ENCODE measurements at places on chromosomes 6 and 20.

DNA sequence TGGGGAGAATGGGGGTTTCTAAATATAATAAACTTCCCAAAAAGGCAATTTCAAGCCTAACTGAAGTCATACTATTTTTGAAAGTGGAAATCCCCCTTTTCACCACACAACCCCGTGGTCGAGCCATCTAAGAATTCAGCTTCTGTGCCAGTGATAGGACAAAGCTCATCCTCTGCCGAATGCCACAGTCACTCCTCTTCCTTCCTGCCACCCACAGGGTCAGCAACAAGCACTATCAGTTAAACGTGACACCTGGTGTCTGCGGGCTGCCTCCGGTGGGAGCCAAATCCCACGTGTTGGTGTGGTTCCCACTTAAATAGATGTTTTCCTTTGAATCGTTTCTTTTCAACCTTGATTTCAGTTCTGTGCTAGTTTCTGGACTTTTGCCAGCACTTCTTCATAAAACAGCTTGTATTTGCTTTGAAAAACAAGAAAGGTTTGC, 60.7 kb downstream of the TNFAIP3 start:
- DNase-seq: peak; percentile 51

DNA sequence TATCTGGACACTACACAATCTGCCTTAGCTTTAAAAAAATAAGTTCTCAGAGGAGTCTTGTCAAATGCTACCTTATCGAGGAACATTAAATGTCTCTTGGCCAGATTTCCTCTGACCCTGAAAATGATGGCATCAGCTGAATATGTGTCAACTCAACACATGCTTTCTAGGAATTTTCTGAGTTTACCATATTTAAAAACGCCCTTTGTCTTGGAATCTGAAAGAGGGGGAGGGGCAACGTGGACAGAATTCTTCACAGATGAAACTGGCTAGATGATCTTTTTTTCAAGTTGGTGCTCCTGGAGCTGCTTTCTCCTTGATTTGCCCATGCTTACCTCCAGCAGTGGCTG, 5.1 kb downstream of the SOX4 start:
- no peak for DNase-seq

- no peak for DNase-seq
These were observed 31.5 kb downstream of the CFAP61 start for GRCh38 chr20:20083807-20084206.

DNA sequence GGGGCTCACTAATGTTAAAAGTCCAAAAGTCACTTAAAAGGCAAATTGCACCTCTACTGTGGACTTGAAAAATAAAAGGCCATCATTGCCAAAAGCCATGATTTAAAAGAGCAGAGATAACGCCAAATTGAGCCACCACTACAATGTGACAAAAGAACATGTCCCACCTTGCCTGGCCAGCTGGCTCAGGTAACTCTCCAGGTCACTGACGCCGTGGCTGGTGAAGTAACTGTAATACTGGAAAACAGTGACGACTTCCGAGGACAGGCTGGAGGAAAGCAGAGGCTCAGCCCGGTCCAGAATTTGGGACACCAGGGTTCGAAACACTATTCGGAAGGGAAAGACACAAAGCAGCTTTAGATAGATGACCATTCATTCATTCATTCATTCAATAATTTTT, 29.3 kb upstream of the ARMH2 start:
- DNase-seq: no peak

DNA sequence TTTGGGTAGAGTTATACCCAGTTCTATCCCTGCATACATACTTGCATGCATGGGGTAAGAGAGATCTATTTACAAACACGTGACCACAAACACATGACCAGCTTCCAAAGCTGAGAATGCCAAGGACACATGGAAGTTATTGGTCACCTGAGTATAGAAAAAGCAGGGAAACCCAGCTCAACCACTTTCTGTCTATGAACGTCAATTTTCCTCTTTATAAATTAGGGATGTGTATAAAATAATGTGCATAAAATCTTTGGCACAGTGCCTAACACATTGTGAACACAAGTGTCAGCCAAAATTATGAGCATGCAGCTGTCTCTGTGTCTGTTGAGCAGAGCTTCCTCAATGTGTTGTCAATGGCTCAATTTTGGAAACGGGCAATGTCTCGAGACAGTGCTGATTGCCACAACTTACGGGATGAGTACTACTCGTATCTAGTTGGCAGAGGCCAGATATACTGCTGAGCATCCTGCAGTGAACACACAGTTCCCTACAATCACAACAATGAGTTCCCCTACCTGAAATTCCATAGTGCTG, 44.9 kb downstream of the TPD52L1 start:
- no peak for DNase-seq

GRCh38 chr20:35005463-35005961, 49.8 kb downstream of the MYH7B start:
- DNase-seq: no peak

DNA sequence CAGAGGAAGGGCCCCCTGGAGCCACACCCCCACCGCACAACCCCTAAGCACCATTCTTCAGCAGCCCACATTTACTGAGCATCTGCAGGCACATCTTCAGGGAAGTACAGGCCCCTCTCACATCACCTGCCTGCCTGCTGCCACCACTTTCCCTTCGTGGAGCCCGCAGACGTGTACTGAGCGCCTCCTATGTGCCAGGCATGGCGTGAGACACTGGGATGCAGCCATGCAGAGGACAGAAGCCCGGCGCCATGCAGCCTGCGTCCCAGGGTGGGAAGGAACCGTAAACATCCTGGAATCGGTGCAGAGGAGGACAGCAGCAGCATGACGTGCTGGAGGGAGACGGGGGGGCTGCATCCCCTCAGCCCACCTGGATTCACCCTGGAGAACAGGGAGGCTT, 78.1 kb downstream of the GRM4 start:
- no peak for DNase-seq

DNA sequence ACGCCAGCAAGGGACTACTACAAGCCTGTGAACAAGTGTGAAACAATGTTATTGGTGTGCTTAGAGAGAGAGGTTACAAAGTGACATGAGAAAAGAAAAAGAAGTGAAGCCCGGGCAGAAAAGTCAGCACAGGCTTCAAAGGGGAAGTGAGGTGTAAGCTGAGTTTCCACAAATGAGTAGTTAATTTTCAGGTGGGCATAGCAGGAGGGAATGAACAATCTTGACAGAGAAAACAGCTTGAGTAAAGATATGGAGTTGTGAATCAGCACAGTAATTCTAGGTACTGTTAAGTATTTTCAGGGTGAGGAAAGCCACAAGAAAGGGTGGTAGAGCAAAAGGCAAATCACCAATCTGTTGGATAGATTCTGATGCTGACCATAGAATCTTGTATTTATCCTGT, 4.3 kb downstream of the KCNQ5 start:
- DNase-seq: no peak

GRCh38 chr6:40252531-40253258, 318.4 kb upstream of the MOCS1 start:
- no peak for DNase-seq

DNA sequence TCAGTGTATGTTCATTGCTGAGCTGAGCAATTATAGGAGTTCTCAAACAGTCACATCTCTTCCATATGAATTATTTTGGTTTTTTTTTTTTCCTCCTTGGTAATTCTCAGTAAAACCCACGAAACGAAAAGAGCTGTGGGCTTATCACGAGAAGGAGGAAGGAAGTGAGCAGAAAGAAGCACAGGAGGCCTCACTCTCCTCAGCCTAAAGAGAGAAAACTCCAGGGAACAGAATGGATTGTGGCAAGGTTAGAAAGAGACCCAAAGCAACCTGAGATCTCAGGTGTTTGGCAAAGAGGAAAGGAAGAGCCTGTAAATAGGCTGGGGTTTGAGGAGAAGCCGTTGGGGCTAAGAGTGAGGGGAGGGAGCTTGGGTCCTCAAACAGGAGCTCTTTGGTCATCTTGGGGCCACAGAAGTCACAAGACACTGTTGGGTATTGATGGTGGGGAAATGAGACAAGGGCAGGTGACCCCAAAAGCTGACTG, 67.8 kb upstream of the CITED2 start:
- no peak for DNase-seq

GRCh38 chr20:41177636-41178035, 40.3 kb downstream of the PLCG1 start:
- DNase-seq: no peak

DNA sequence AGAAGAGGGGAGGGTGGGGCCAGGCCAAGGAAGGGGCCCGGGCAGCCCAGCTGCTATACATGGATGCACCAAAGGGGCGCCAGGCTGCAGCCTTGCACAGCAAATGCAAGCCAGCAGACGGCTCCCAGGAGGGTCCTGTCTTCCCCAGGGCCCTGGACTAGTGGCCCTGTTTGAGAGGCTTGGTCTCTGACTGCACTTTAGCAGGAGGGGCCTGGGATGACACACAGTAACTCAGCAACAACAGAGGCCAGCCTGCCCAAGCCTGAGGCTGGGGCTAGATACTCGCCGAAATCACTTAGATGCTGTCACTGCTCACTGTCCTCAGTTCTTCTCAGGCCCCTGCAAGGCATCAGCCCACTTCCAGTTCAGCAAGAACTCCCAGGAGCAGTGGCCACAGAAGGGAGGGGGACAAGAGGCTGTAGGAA, 73.5 kb downstream of the TRAM2 start:
- no peak for DNase-seq

GRCh38 chr6:112298816-112299281, 44.5 kb upstream of the LAMA4 start:
- DNase-seq: no peak

- DNase-seq: no peak
These were observed 322.2 kb downstream of the ESR1 start for GRCh38 chr6:152129691-152130151.

- no peak for DNase-seq
These were observed 229.8 kb downstream of the HAO1 start for GRCh38 chr20:7710440-7710839.

- no peak for DNase-seq
These were observed 155.9 kb downstream of the NRN1 start for GRCh38 chr6:5850848-5851255.

GRCh38 chr20:35134472-35134871, 12.7 kb downstream of the EDEM2 start:
- DNase-seq: no peak

- DNase-seq: no peak
These were observed 306.9 kb upstream of the PTCHD4 start for GRCh38 chr6:48417927-48418326.

DNA sequence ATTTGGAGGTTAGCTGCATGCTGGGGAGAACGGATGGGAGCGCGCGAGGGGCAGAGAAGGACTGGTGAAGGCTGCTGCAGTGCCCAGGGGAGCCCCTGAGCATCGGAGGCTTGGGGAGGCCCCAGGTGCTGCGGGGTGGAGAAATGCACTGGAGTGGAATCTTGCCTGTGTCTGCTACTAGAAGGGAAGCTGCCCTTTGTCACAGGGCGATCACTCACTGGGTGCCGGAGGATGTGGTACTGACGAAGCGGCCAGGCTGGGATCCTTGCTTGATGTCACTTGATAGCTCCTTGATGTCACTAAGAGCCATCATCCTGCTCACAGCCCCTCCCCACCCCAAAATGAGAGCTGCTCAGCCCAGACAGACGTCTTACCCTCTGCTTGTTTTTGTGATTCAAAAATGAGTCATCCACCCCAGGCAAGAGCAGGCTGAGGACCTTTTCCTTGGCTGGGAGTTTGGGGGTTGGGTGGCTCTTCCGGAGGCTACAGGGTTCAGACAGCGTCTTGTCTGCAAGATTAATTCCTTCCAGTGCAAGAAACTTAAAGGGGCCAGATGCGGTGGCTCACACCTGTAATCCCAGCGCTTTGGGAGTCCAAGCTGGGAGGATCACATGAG, 62.6 kb upstream of the PMEPA1 start:
- no peak for DNase-seq

DNA sequence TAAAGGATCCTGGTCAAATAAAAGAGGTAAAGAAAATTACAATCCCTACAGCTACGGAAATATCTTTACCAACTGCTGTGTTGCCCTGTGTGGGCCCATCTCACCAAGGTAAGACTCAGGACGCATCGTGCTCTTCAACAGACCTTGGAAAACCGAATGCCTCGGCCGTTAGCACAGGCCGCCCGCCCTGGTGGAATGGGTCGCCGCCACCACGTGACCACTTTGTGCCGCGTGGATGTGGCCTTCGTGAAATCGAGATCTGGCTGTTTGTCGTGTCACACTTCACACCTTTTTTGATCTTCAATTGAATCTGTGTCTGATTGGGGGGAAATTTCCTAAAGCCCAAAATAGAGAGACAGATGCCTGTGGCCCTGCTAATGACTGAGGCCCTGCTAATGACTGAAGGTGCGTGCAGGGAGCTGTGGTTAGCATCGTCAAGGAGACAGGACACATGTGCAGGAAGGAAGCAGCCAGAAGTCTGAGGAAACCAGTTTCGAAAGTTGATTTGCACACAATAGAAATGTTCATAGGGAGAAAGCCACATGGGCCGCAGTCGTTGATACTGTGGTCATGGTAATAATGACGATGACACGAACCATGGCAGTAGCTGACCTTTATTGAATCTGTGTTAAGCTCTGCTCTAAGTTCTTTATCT, 175.7 kb upstream of the SNX9 start:
- no peak for DNase-seq

DNA sequence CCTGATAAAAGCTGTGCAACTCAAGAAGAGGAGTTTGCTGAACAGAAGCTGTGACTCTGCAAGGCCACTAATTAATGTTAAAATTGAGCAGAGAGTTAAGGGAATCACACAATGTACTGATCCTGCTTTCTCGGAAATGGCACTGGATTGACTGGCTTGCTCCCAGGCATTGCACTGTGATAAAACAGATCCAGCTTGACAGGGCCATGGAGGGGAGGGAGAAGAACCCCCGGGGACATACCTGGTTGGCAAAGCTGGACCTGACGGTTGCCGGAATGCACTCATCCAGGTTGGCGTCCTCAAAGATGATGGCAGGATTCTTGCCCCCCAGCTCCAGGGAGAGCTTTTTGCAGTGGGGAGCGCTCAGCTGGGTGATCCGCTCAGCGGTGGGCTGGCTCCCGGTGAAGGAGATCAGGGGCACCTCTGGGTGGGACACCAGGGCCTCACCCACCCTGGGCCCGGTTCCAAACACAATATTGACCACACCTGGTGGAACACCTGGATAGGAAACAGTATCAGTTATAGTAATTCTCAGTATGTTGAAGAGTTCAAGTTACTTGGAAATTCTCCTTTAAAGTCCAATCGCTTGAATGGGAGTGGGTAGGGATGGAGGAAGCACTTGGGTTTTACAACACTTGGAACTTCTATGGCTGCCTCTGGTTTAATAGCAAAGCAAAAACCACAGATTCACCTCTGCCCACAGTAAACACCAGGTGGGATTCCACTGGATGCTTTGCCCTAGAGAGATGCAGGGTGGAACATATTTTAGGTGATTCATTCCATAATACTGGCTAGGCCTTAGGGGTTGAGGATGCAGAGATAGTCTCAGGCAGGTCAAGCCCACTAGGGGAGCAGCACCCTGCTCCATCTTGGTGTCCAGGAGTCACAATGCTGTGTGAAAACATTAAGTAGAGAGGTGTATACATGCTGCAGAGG, 17.1 kb downstream of the ALDH8A1 start:
- no peak for DNase-seq

- no peak for DNase-seq
These were observed 312.3 kb downstream of the TAF4 start for GRCh38 chr20:61753316-61753942.

DNA sequence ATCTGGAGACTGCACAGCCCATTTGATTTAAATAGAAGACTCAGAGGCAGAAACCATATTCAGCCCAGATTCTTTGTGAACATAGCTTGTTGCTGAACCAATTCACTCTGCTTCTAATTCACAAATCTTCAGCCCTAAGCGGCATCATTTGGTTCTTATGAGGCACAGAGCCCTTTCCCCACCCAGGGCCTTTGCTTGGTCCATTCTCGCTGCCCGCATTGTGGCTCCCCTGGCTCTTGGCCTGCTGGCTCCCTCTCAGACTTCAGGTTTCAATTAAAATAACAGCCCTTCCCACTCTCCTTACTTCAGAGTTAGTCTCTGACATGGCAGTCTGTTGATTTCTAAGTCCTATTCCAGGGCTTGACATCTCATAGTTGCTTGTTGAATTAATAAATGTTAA, 9.4 kb upstream of the TMEM14A start:
- no peak for DNase-seq

Data from stimulated activated CD8-positive, alpha-beta memory T cell treated with anti-CD3 and anti-CD28 coated beads, Interleukin-4, amount 100 ng/mL, for 4 hours (primary cell).